Glomerular endothelial cell (primary cell): ENCODE measurements at places on chromosomes 5 and 9. TPM values are rescaled to one million over a fixed set of nuclear protein-coding genes. Genes with fewer than 3 reads are reported as not detected.

RORB gene
- 0.29 TPM in 1 of 2 replicates, not detected in the other for total RNA-seq

LCN10 gene
- not detected in 2 replicates for total RNA-seq

SLC36A3 gene
- total RNA-seq = not detected in 2 replicates

THBS4 gene
- 0.18 and 1.4 TPM in 2 replicates for total RNA-seq

RPS23 gene
- 1,829 and 3,657 TPM in 2 replicates for total RNA-seq

ANKRD20A1 gene
- total RNA-seq = 0.24 and 0.58 TPM in 2 replicates

C9orf153 gene
- not detected in 2 replicates for total RNA-seq

VCP gene
- 317 and 380 TPM in 2 replicates for total RNA-seq

NR2F1 gene
- 18.1 and 55.4 TPM in 2 replicates for total RNA-seq

PTGES gene
- total RNA-seq = 1.1 TPM in 1 of 2 replicates, not detected in the other

AQP7 gene
- total RNA-seq = not detected in 2 replicates

RANBP3L gene
- not detected in 2 replicates for total RNA-seq

PTCH1 gene
- 3.8 and 4.7 TPM in 2 replicates for total RNA-seq
